H7 (cell line): ENCODE measurements at places on chromosomes 7 and 10. TPM values are rescaled to one million over a fixed set of nuclear protein-coding genes. Genes with fewer than 3 reads are reported as not detected.

ZYX gene
- total RNA-seq = 84.6 and 97.1 TPM in 2 replicates

SRRM3 gene
- 7.0 and 7.6 TPM in 2 replicates for total RNA-seq

PRSS1 gene
- 0.62 and 0.96 TPM in 2 replicates for total RNA-seq

NPFFR1 gene
- not detected in 2 replicates for total RNA-seq

TFPI2 gene
- 4.8 and 8.1 TPM in 2 replicates for total RNA-seq

RBM20 gene
- total RNA-seq = 0.15 and 0.52 TPM in 2 replicates

ADO gene
- 48.5 and 51.0 TPM in 2 replicates for total RNA-seq

ZNF107 gene
- not detected in 2 replicates for total RNA-seq

ARMC3 gene
- 0.59 and 0.70 TPM in 2 replicates for total RNA-seq

MYO1G gene
- not detected in 2 replicates for total RNA-seq

TAS2R4 gene
- total RNA-seq = 0.17 and 0.63 TPM in 2 replicates

CYP2C9 gene
- total RNA-seq = not detected in 2 replicates

PRLHR gene
- not detected in 2 replicates for total RNA-seq

HILPDA gene
- 26.0 and 31.3 TPM in 2 replicates for total RNA-seq

FAM131B gene
- 11.9 and 16.9 TPM in 2 replicates for total RNA-seq

LRRC17 gene
- 1.0 TPM in 2 replicates for total RNA-seq

ASIC3 gene
- 1.4 and 1.6 TPM in 2 replicates for total RNA-seq

COA1 gene
- total RNA-seq = 120 and 129 TPM in 2 replicates

ZNF783 gene
- total RNA-seq = 3.2 and 6.1 TPM in 2 replicates

SYT15 gene
- total RNA-seq = 0.04 TPM in 1 of 2 replicates, not detected in the other

HPSE2 gene
- total RNA-seq = 0.30 and 0.48 TPM in 2 replicates

NFE2L3 gene
- 69.0 and 118 TPM in 2 replicates for total RNA-seq

AKR1B15 gene
- not detected in 2 replicates for total RNA-seq
